Cortex of kidney (tissue), 1 donor: ENCODE measurements at places on chromosomes 7 and 10.

DNA sequence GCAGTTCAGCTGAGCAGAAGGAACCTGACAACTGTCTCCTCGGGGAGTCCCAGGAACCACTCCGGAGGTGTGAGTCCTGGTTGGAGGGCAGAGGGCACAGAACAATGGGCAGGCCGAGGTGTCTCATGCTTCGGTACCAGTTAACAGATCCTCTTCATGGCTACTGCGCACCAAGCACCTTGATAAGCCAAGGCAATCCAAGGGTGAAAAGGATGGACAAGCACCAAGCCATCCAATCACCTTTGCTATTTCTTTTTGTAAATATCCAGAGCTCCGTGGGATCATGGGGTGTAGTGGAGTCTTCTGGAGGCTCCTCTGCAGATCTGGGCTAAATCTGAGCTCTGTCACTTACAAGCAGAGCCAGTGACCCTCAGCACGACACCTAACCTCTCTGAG, 233.5 kb downstream of the WDR11 start:
- no peak for DNase-seq

DNA sequence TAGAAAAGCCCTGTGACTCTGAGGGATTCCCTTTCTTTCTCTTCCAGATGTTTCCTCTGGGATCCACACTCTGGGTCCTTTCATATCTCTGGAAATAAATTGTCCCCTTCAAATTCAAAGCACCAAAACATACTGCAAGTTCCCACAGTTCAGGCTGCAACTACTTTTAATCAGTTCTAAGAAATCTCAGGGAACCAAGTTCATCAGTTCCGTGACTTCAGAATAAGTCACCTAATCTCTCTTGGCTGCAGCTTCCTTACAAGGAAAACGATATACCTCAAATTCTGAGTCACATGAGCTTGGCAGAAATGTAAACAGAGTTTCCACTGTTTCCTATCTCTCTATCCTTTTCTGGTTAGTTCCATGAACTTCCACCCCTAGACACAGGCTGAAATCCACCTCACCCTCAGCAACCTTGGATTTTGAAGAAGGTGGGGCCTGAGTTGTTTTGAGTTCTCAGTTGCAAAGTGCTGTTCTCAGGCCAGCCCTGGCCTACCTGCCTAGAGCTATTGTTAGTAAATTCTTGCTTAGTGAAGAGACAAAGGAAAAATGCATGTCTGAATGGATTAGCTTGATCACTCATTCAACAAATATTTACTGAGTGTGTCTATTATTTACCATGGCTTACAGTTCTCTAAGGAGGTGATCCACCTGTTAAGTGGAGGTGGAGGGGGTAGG, 59.3 kb upstream of the IL6 start:
- no peak for DNase-seq

- no peak for DNase-seq
Measured at GRCh38 chr10:110007161-110007700, 553 bp upstream of the ADD3 start.

DNA sequence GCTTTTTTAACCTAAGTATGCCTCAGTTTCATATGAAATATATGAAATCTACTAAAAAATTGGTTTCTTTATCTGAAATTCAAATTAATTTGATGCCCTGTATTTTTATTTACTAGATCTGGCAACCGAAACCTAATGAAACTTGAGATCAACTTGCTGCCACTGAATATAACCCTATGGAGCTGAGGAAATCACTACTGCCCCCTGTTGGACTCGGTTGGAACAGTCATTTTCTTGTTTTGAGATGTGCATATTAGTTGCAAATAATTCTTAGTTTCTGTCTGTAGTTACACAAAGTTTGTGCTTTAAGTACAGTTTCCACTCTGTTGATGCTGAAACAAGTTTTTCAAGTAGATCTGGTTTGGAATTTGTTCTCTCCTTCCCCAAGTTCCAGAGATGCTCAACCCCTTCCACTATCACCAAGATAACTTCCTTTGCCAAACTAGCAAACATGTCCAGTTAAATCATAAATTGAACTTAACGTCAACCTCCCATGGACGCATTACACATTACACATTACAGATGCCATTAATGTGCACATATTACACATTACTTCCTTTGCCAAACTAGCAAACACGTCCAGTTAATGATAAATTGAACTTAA, 22.2 kb upstream of the EXOC4 start:
- DNase-seq = no peak

- no peak for DNase-seq
Measured at GRCh38 chr10:126147866-126148587, 240.2 kb downstream of the ADAM12 start.

GRCh38 chr7:98488167-98488566, 87.3 kb upstream of the BAIAP2L1 start:
- no peak for DNase-seq

DNA sequence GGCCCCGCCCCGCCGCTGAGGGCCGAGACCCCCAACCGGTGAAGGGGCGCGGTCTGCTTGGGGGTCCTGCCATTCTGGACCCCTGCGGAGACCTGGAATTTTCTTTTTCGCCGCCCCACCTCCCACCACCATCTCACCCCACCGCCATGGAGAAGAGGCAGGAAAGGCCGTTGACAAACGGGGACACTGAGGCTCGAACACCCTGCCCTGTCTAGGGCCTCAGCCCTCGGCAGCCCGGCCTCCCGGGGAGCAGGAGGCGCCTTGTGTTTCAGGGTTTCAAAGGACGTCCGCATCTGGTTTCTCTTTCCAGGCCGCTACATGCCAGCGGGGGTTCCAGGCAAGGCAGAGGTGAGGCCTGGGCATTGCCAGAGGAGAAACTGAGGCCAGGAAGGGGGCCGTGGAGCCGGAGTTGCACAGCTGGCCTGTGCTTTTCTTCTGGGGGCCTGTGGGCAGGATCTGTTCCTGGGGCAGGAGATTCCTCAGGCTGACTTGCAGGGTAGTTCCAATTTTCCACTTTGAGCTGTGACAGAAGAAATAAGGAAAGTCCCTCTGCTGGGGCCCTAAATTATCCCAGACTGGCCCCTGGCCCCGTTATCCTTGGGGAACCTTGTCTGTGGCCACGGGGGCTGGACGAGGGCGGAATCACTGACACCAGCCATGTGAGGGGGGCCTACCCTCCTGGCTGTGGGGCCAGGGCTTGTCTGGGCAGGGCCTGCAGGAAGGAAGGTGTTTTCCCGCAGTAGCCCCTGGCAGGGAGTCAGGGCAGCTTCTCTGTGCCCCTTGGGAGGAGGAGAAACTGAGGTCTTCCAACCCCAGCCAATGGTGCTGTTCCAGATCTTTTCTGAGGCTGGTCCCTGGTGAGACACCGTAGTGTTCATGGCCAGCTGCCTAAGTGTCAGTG, 900 bp upstream of the MICALL2 start:
- DNase-seq = no peak

DNA sequence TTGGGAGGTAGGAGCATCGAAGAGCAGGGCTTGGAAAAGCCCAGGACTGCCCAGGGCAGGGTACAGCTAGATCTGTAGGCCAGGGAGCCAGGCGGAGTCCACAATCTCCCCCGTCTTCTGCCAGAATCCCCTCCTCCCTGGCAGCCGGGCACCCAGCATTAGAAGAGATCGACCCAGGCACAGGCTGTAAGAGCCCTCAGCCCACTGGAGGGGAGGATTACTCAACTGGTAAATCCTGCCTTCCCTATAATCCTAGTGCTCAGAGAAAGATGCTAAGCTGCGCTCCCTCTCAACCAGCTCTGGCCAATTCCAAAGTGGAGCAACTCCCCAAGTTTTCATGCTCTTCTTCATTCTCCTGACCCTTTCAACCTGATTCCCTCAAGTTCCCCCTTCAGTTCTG, 3.2 kb downstream of the SPOCK2 start:
- DNase-seq = no peak

- DNase-seq = no peak
Measured at GRCh38 chr7:157125376-157126223, 13.1 kb upstream of the UBE3C start.
